ENCODE measurements at places on chromosomes 1 and 21.

DNA sequence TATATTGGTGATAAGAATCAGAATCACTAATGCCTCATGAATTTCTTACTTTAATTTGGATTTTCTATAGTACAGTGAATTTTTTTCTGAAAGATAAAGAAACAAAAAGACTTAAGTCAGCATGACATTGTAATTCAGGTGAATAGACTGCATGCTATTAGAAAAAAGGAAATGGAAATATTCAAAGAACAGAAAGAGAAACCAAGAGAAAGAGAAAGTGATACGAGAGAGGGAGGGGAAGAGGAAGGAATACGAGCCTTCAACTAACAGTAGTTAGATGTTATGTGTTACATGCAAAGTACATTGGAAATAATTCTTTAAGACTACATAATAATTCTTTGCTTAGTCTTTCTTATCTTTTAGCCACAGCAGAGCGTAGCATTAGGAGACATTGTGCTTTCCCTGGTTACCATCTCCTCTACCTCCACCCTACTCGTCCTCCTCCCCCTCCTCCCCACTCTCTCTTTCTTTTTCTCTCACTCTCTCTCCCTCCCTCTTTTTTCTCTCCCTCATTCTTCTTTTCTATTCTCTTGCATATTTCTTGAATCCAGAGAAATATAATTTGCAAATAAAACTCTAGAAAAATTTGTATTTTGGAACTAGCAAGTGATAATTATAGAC is 46.4 kb upstream of the ADGRL4 start:
- no peak for DNase-seq

- no peak for DNase-seq
Measured at GRCh38 chr1:7576946-7577657, 194.0 kb upstream of the VAMP3 start.

DNA sequence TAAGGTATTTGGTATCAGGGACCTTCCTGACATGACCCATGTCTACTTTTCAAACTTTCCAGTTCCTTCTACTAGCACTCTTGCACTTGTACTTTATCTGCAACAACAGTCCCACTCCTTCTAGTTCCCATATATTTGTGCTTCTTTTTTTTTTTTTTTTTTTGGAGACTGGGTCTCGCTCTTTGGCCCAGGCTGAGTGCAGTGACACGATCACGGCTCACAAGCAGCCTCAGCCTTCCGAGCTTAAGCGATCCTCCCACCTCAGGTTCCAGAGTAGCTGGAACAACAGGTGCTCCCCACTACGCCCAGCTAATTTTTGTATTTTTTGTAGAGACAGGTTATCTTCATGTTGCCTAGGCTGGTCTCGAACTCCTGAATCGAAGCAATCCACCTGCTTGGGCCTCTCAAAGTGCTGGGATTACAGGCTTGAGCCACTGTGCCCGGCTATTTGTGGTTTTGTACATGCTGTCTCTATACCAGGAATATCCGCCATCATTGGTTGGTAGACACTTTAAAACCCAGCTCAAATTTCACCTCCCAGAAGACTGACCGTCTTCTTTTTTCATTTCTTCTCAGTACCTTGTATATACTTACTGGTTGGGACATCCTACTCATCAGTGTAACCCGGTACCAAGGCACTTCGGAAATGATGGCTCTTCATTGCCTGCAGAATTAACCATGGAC is 1.1 kb downstream of the ZMYM1 start:
- no peak for DNase-seq

GRCh38 chr1:155761736-155762405 is 73.0 kb downstream of the DAP3 start:
- DNase-seq: no peak

- no peak for DNase-seq
Measured at GRCh38 chr1:156842618-156843300, 16.2 kb downstream of the INSRR start.

DNA sequence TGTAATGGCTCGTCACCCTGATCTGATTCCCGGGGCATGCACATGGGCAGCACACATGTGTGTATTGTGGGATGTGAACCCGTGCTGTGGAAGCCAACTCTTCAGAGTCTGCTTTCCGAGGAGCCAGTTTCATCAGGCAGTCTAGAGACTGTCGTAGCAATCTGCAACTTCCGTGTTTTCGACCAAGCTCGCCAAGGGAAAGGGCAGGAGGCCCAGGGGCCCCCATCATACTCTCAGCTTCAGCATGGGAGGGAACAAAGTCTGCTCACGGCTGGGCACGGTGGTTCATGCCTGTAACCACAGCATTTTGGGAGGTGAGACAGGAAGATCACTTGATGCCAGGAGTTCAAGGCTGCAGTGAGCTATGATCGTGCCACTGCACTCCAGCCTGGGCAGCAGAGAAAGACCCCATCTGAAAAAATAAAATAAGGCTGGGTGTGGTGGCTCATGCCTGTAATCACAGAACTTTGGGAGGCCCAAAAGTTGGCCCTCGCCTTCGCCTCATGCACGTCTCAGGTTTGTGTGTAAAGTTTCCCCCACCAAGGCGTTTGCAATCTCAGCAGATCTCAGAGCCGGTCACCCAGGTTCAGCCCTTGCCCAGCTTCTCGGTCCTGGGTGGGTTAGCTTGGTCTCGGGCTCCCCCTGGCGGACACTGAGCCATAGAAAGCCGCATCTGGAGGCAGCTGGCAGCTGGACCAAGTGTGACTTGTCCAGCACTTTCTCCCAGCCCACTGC is 48.5 kb upstream of the SLC25A33 start:
- peak; percentile 74 for DNase-seq

GRCh38 chr21:19529031-19529430 is 1125.4 kb upstream of the TMPRSS15 start:
- DNase-seq: no peak

- no peak for DNase-seq
Measured at GRCh38 chr1:72526926-72527325, 244.6 kb upstream of the NEGR1 start.

DNA sequence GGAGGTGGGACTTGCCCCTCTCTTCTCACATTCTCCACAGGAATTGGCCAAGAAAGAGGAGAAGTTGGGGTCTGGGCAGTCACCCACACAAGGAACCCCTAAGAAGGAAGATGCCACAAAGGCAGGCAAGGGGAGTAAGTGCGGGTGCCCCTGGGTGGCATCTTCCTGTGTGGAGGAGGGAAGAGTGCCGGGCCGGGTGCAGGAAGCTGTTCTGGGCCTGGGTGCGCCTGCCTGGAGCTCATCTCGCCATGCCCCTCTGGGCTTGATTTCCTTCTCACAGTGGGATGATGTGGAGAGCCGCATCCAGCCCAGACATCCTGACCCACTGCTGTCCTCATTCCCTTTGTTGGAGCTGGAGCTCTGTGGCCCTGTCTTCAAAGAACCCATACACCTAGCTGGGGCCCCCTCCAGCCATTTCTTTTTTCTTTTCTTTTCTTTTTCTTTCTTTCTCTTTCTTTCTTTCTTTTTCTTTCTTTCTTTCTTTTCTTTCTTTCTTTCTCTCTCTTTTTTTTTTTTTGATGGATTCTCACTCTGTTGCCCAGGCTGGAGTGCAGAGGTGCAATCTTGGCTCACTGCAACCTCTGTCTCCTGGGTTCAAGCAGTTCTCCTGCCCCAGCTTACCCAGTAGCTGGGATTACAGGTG is 9.3 kb downstream of the LRRC71 start:
- no peak for DNase-seq

DNA sequence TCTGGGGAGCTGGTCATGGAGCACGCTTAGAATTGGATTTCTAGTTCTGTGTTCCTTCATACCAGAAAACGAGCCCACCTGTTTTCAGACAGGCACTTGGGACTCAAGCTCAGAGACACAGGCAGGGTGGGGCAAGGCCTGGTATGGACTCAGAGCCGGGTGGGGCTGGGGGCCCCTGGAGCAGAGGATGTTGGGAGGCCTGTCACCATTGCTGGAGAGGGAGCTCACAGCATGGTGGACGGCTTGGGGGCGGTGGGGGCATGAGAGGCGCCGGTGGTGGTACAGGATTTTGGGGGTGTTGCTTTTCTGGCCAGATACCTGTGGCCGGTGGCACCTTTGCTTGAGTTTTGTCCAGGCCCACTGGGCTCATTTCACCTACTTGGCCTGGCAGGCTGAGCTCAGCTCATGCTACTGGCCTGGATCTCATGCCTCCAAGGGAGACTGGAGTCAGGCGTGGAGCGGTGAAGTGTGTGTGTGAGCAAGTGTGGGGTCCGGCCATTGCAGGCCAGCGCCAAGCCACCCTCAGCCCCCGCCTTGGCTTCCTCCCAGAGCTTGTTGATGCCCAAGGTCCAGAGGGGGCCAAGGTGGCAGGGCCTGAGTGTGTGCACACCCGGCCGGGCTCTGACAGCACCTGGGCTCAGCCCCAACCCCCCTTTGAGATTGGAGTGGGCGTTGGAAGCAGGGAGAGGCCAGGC is 8.7 kb downstream of the SLX9 start:
- no peak for DNase-seq

DNA sequence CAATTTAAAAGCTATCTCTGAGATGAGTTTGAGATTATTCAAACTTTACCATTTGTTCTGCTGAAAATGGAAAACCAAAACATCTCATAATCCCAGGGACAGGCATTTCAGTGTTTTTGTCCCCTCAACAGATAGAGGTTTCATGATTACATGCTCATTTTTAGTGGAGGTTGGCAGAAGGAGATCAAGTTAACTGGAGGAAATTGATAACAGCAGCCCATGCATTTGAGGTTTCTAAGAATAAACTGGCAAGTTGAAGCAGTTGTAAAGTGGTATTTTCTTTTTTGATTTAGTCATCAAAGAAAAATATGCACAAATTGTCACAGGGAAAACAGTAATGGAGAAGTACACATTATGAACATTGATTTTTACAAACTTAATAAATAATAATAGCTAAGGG is 205.8 kb downstream of the PLA2G4A start:
- no peak for DNase-seq

DNA sequence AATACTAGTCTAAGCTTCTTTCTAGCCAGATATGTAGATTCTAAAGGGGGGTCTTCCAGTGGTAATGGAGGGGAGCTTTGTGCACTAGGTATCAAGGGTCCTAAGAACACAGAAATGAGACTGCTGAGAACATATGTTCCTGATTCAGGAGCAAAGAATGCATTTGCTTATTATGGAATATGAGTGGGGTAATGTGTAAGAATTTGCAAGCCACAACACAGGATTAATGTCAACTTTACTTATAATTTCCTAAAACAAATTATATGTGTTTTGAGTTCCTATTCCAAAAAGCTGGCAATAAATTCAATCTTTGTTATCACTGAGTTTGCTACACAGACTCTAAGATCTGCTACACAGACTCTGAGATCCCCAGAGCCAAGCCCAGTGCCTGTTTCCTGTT is 357.0 kb upstream of the PTBP2 start:
- no peak for DNase-seq

- DNase-seq: peak; percentile 57
Measured at GRCh38 chr1:7471836-7472235, 299.3 kb upstream of the VAMP3 start.

DNA sequence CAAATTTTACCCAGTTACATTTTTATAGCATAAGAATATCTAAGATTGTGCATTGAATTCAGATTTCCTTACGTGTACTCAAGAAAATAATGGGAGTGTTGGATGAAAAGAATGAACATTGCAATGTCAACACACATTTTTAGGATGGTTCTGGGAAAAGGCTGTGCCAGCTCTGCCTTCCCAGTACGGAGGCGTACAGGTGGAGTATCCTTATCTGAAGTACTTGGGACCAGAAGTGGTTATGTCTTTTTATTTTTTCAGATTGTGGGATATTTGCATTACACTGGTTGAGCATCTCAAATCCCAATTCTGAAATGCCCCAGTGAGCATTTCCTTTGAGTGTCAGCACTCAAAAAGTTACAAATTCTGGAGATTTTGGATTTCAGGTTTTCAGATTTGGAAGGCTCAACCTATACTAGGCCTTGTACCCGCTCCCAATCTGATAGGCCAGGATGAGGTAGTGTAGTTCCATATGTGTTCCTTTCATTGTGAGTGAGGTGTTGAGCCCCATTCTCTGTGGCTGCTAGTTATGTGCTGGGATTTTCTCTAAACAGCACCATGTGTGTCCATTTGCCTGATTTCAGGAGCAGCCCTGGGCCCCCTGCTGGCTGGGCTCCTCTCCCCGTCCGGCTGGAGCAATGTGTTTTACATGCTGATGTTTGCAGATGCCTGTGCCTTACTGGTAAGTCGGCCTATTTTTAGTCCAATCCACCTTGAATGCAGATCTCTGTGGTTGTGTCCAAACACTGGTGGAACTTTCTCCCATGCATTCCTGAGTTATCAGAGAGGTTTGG is 60.8 kb downstream of the SLC37A1 start:
- no peak for DNase-seq

DNA sequence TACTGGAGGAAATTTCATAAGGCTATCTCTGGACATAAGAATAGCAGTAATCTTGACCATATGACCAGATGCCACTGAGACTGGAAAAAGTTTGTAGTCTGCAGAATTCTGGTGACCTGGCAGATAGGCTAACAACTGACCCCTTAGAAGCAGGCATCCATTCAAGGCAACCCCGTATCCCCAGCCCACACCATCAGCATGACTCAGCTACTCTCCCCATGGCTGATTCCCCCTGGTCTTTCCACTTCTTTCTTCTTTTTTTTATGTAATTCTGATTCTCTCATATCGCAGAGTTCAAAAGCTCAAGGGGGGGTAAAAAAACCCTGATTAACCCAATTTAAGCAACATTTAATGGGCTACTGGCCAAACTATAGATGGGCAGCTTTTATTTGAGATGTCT is 243.1 kb downstream of the ZNF648 start:
- no peak for DNase-seq

DNA sequence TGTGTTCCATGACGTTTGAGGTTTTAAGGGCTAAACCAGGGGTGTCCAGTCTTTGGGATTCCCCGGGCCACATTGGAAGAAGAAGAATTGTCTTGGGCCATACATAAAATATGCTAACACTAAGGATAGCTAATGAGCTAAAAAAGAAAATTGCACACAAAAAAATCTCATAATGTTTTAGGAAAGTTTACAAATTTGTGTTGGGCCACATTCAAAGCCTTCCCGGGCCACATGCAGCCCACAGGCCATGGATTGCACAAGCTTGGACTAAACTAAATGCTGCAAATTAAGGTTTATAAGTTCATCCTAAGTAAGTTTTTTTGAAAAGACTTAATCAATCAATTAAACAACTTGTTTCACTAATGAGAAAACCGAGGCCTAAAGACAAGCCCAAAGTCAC is 21.9 kb downstream of the NIBAN1 start:
- DNase-seq: no peak

DNA sequence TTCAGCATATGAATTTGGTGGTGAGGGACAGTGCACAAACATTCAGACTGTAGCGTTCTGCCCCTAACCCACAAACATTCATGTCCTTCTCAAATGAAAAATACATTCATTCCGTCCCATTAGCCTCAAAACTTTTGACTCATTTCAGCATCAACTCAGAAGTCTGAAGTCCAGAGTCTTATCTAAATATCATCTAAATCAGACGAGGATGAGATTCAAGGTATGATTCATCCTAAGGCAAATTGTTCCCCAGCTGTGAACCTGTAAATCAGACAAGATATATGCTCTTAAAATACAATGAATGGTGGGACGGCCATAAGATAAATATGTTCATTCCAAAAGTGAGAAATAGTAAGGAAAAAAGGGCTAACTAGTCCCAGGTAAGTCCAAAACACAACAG is 1195.6 kb upstream of the ADGRL4 start:
- DNase-seq: no peak

DNA sequence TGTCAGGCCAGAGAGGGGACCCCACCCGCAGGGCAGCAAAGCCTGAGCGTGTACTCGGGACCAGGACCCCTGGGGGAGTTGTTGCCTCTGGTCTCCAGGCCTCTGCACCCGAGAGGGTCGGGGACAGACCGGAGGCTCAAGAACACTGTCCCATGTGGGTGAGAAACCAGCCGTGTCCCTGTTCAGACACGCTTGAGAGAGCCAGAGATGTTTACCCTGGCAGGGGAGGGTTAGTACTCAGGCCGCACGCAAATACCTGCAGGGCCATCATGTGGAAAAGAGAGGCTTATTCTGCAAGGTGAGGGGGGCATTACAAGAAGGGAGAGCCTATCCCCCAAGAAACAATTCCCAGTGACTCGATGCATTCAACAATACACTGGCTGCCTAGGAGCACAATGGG is 74.0 kb upstream of the ARHGEF16 start:
- DNase-seq: no peak

All from NCI-H1092 (cell line).